ENCODE measurements at places on chromosomes 5 and 9. TPM values are rescaled to one million over a fixed set of nuclear protein-coding genes. Genes with fewer than 3 reads are reported as not detected.

The MCIDAS gene
- not detected for total RNA-seq

DNA sequence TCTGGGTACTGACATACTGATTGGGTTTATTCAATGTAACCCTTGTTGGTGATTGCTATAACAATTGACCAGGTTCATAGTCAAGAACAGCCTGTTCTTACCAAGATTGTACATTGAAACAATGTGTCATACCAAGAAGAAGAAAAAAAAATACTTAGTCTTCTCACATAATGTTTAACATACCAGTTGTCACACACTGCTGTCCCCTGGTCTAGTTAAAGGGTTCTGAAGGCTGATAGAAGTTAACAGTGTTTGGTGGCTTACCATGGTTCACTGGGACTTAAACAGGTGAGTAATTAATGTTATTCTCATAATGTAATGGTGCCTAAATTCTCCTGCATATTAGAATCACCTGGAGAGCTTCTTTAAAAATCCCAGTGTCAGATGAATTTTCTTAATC lies 18.5 kb upstream of the CDC42SE2 start:
- no peak for DNase-seq

DNA sequence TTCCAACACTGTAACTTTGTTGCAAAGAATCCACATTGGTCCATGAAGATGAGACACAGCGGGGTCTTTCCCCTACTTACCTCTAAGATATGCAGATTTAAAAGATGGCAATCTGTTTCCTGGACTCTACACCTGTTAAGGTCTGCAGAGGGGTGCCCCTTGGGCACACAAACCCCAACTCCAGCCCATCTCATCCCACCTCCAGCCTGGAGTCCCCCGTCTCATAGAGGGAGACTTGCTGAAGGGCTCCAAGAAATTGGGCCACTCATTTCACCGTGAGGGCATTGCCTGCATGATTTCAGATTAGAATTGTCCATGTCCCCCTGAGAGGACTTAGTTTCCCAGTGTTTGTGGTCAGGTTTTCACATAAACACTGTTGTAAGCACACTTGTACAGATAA lies 365.7 kb downstream of the IRX2 start:
- no peak for DNase-seq

DNA sequence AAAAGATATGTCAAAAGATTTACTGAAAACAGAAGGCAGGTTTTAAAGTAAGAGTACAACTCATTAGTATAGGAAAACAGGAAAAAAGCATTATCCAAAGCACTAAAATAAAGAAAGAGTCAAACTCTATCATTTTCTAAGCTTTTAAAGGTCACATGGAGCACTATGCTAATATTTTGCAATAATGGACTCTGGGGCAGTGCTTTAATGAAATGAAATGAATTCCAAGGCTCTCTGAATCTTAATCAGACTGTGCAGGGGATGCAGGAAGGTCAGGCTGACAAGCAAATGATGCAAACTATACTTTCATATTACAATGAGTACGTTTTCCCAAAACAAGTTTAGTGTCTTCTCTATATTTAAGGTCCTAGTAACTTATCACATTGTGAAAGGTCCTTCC lies 981.9 kb upstream of the DMAC1 start:
- DNase-seq: no peak

DNA sequence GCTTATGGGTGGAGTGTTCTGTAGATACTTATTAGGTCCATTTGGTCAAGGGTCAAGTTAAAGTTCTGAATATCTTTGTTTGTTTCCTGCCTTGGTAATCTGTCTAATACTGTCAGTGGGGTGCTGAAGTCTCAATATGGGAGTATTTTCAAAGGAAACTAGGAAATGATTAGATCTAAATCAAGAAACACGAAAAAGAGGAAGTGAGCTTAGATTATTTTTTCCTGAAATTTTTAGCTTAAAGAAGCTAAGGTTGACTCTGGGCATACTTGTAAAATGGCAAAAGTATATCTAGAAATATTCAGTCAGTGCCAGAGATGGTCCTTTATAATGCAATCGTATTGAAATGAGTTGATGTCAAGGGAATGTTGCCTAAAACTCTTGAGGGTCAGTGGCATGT lies 313.5 kb downstream of the ICE1 start:
- DNase-seq: no peak

The FAM153A gene
- 0.27 TPM for total RNA-seq

DNA sequence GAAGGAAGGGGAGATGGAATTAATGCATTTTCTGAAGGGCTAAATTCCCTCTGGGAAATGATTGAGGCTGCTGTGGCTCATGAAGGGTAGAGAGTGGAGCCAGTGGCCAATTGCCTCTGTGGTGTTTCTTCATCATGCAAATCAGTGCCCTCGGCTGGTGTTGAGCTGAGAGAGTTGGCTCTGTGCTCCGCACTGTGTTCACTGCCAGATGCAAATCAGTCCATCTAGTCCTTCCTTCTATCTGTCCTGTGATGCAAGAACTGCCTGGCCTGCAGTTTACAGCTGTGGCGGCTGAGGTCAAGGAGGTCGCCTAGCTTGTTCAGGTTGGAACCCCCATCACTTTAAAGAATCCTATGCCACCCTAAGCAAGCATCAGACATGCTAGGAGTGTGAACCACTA lies 6.0 kb downstream of the TMEM171 start:
- no peak for DNase-seq

The PCDHGC4 gene
- total RNA-seq: 0.54 TPM

DNA sequence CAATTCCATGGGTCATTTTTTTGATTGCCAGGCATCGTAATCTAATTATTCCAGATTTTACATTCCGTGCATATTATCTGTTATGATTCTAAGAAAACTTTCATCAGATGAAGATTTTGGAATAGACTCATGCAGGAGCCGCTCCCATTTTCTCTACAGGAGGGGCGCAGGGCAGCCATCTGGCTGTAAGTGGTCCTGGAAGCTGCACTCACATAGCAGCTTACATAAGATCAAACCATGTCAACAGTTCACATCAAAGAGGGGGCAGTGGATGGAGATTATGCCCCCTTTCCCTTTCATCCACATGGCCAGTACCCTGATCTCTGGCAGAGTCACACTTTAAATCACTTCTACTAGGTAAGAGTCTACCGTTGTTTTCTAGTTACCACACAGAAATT lies 73.3 kb upstream of the PCA3 start:
- DNase-seq: no peak

GRCh38 chr5:66840511-66841013 lies 244.4 kb downstream of the MAST4 start:
- no peak for DNase-seq

The ARSI gene
- total RNA-seq: under 0.01 TPM

- DNase-seq: no peak
Measured at GRCh38 chr9:92151691-92152393, 36.6 kb upstream of the SPTLC1 start.

The PPP3R2 gene
- not detected for total RNA-seq

DNA sequence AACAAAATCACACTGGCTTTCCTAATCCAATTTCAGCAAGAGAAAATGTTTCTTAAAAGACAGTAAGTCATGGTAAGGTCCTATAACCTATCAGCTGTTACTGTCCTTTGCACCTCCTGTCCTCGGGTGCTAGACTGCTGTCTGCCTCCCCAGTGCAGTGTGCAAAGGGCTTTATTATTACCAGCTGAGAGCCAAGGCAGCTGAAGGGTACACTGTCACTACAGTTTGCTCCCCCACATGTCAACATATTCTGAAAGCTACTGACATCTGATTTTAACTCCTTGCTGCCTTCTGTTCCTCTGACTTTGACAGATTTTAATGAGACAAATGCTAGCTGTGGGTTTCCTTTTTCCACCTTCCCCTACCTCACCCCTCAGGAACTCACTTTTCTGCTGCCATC lies 389.4 kb upstream of the SLC24A2 start:
- DNase-seq: no peak

The INSYN2B gene
- not detected for total RNA-seq

The SMIM27 gene
- total RNA-seq: 9.2 TPM

GRCh38 chr9:132534832-132535231 lies 47.6 kb upstream of the BARHL1 start:
- no peak for DNase-seq

The DRD1 gene
- not detected for total RNA-seq

DNA sequence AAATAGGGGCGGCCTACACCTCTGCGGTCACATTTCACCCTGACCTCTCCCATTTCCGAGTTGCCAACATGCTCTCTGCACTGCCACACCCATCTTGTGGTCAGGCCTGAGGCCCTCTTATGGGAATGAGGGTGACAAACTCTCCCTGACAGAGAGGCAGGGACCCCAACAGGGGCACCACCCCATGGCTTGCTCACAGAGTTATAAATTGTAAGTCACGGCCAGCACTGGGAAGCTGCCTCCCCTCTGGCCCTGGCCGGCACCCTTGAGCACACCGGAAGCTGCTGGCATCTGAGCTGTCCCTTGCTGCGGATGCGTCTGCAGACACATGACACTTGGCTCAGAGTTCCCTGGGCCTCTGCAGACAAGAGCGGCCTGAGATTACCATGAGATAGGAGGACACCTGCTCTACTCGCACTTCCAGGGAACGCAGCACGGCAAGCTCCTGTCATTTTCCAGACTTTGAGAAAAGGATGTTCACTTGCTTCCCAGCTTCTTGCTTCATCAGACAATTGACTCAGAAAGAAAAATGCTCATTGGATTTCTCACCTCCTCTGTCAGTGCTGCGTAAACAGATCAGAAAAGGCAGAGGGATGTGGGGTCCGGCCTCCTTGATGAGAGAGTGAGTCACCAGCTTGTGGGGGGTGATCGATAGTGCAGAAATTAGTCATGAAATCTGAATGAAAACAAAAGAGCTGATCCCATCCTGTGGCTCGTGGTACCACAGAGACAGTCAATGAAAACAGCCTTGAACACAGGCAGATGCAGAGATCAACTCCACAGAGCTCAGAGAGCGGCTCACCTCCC lies 269.8 kb downstream of the SYK start:
- no peak for DNase-seq

- no peak for DNase-seq
Measured at GRCh38 chr5:74355041-74355824, 285.3 kb downstream of the ENC1 start.

DNA sequence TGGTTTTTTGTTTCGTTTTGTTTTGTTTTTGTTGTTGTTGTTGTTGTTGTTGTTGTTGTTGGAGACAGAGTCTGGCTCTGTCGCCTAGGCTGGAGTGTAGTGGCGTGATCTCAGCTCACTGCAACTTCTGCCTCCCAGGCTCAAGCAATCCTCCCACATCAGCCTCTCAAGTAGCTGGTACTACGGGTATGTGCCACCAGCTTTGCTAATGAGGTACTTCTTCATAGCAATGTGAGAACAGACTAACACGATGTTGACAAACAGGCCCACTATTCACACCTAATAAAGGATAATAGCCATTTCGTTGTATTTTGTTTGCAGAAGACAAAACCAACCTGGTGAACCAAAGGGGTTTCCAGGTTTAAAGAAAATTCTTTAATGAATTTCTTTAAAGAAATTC lies 130.9 kb downstream of the DIRAS2 start:
- no peak for DNase-seq

The PCDHB16 gene
- not detected for total RNA-seq

The SPEF2 gene
- total RNA-seq: 4.0 TPM

- no peak for DNase-seq
Measured at GRCh38 chr5:166497496-166498104, 1793.8 kb upstream of the WWC1 start.

DNA sequence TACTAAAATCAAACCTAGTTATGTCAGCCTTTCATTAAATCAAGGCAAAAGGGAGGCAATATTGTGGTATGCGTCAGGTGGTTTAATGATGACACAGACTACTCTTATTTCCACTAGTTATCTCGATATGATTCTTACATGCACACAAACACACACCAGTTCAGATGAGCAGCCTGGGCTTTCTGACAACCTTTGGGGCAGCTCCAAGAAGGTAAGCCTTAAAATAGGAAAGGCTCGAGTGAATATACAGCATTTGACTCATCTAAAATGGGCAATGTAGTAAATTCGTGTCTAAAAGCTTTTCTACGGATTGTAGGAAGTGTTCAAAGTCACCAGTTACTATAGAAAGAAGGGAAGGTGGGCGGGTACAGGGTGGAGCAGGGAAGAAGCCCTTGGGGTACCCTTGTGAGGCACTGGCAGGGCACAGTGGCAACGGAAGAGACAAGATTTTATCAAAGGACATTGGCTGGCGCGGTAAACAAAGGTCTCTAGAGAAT lies 1.9 kb downstream of the ANKH start:
- no peak for DNase-seq

- DNase-seq: no peak
Measured at GRCh38 chr9:116369706-116370105, 216.1 kb downstream of the PAPPA start.

DNA sequence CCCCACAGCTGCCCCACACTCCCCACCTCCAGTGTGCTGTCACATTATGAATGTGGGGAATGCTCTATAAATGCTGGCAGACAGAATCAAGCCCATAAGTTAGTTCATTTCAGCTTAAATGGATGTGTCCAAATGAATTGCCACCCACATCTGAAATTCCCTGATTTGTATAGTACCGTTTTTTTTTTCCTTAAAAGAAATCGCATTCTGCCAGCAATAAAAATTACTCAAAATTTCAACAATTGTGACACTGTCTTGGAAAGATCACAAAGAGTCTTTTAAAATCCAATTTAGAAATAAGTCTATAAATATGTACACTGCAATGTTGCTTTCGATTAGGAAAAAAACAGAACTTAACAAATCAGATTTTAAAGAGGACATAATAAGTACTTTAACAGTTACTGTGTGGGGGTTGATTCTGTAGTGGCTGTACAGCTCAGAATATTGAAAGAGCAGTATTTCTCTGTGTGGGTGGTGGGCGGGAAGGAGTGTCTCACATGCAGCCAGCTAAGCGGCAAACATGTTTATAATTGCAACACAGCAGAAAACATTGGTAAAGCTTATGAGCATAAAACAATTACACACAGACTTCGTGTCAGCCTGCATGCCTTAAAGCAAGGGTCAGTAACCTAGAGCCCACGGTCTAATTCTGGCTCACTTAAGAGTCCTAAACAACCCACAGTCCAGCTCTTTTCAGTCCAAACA lies 24.9 kb upstream of the CSNK1G3 start:
- DNase-seq: no peak

The TSSK1B gene
- not detected for total RNA-seq

DNA sequence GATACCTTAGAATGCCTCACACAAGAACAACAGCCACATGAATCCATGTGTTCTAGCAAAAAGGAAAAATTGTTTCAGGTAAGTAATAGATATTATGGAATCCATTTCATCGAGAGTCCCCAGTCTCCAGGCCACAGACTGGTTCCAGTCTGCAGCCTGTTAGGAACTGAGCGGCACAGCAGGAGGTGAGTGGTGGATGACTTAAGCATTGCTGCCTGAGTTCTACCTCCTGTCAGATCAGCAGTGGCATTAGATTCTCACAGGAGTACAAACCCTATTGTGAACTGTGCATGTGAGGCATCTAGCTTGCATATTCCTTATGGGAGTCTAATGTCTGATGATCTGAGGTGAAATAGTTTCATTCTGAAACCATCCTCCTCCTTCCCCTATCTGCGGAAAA lies 207.0 kb downstream of the CSNK1G3 start:
- DNase-seq: no peak
